Naive B cell (primary cell): ENCODE measurements at places on chromosomes 4 and X.

- DNase-seq: no peak
These were observed 266.4 kb downstream of the RAPGEF2 start for GRCh38 chr4:159369256-159369655.

DNA sequence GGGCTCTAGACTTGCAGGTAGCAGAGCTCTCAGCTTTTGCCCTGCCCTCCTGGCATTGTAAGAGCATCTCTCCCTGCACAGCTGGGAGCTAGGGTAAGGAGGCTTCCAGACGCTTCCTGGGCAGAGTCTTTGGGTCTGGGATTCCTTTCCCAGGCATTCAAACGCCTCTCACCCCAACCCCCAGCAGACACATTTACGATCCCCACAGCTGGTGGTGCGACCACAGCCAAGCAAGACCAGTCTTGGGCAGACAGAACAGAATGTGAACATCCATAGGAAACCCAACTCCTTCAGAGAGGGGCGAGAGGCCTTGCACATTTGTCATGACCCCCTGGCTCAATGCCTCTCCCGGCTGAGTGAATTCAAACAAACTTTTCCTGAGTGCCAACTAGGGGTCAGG is 38.1 kb upstream of the CD99L2 start:
- no peak for DNase-seq

- peak; percentile 94 for DNase-seq
These were observed 1.1 kb downstream of the HNRNPDL start for GRCh38 chr4:82428969-82429727.

GRCh38 chrX:38986586-38986985 is 185.3 kb downstream of the MID1IP1 start:
- no peak for DNase-seq

- DNase-seq: no peak
These were observed 8.5 kb downstream of the MXD4 start for GRCh38 chr4:2253160-2254084.

DNA sequence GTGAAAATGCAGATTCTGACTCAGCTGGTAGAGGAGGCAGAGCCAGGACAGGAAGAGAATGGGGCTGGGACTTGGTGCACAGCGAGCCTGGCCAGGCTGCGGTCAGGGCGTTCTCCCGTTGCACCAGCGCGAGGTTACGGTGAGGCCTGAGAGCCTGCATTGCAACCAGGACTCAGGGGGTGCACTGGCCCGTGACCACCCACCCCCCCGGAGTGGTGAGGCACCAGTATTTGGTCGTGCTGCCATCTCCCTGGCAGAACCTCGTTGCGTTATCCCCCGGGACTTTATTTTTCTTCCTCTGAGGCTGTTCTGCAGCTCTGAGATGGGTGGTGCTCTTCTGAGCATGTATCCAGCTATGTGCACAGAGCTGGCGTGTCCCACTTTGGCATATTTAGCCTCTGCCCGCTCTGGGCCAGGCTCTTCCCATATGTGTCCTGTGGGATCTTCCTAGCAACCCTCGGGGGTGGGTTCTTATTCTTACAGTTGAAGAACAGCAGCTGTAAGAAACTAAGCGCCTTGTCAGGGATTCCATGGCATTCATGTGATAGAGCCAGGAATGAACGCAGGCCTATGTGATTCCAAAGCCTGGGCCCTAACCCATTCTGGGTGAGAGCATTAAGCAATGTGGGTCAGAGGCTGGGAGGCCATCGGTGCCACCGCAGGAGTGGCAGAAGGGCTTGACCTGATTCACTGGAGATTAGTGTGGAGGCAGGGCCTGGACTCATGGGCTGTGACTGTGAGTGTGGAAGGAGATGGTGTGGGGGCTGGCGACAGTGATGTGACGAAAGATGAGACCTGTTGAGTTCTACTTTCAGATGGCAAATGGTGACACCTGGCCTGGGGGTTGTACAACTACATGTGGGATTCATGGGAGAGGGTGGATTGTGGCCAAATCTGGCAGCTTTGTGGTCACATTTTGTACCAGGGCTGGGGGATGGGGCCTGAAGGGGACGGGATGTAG is 3.1 kb downstream of the TADA2B start:
- no peak for DNase-seq

DNA sequence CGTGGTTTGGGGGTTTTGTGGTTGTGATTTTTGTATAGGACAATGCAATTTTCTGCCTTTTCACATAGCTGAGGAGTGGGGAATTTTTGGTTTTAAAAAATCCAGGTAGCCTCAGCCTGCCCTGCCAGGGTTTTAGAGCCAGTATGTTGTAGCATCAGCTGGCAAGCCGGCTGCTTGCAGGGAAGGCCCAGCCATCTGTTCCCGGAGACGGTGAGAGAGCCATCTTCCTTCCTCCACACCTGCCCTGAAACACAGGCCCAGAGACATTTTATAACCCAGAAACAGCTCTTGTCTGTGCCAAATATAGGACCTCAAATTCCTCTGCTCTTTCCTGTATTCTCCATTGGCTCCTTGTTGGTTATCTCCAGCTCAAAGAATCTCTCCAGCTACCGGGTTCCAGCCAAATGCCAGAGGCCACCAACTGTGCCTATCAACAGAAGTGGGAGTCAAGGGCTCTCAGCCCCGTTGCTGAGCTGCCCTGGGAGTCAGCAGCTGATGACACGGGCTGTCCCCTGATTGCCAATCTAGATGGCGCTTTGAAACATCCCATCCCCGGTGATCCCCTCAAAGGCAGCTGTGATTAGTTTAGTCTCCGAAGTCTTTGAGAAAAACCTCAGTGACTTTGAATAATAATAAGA is 595.2 kb downstream of the MID1IP1 start:
- no peak for DNase-seq

DNA sequence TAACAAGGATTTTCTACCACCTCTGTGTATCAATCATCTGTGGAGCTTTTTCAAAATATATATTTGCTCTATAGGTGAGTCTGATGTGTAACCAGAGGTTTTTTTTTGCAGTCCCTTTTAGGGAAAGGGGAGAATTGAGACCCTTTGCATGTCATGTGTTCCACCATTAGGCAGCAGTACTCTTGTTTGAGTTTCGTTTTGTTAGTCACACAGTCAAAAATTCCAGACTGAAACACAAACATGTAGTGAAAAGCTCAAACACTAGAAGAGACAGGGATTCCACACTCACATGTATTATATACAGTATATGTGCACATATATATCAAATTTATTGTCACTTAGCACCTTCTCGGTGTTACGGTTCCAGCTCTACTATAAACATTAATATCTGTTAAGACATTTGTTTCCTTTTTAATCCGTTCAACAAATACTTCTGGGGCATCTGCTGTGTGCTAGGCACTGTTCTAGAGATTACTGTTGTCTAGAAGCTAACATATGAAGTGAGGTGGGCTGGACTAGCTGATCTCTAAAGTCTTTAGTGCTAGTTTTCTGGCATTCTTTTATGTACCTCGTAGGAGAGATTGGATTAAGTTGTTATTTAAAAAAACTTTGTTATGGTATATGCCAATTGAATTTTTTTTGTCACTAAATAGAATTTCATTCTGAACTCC is 5.5 kb downstream of the USP9X start:
- no peak for DNase-seq

DNA sequence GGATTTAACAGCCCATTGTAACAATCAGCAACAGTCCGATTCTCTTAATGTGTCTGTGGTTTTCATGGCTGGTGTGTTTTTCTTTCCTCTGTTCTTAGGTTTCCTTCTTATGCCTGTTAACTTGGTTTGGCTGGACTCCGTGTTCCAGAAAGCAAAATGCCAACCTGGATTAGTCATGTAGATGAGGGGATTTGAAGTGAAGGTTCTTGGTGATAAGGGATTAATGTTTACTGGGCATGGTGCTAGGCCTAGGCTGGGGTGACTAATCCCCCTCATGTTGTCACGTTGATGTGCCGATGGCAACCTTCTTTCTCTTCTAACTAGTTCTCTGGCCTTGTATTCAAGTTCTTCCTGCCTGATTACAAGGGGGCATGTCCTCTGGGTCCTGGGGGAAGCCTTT is 85.9 kb downstream of the REPS2 start:
- no peak for DNase-seq

- DNase-seq: no peak
These were observed 638.0 kb upstream of the FRG1 start for GRCh38 chr4:189302719-189303118.

DNA sequence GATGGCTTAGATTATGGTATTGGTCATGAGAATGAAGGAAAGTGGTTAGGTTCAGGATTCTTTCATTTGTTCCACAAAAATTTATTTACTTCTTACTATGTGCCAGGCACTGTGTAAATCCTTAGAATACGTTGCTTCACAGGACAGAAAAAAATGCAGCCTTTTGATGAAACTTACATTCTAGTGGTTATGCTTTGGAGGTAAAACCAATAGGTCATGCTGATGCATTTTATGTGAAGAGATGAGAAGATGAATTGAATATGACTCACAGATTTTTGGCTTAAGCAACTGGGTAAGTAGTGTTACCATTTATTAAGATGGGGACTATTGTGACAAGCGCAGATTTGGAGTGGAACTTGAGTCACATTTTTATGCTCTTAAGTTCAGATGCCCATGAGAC is 165.3 kb downstream of the GLRA2 start:
- DNase-seq: no peak

DNA sequence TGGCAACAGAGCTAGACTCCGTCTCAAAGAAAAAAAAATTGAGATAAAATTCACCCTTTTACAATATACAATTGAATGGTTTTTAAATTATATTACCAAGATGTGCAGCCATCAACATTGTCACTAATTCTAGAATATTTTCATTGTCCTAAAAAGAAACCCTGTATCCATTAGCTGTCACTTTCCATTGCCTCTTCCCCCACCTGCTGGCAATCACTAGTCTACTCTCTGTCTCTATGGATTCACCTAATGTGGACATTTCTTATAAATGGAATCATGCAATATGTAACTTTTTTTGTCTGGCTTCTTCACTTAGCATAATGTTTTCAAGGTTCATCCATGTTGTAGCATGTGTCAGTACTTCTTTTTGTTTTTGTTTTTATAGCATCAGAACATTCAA is 20.8 kb downstream of the ABHD18 start:
- DNase-seq: no peak

DNA sequence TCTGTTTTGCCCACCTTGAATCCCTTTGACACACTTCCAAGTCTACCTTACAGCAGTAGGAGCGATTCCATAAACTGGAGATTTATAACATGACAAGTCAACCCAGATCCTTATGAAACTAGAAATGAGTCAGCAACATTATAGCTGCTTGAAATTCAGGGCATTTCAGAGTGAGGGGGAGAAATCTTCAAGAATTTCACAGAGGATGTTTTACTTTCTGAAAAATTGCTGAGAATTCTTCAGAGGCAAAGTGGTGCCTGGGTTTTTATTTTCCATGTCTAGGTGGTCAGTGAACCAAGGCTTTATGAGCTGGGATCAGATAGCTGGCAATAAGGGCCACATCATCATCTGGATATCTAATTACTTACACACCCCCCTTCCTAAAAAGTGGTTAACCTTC is 119.8 kb downstream of the PPARGC1A start:
- no peak for DNase-seq

- DNase-seq: no peak
These were observed 68.5 kb downstream of the METTL14 start for GRCh38 chr4:118753685-118754084.

DNA sequence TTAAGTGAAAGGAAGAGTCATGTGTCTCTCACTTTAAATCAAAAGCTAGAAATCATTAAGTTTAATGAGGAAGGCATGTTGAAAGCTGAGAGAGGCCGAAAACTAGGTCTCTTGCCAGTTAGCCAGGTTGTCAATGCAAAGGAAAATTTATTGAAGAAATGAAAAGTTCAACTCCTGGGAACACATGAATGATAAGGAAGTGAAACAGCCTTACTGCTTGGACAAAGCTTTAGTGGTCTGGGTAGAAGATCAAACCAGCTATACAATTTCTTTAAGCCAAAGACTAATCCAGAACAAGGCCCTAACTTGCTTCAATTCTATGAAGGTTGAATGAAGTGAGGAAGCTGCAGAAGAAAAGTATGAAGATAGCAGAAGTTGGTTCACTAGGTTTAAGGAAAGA is 24.9 kb downstream of the RHOH start:
- DNase-seq: no peak
